ENCODE measurements at places on chromosomes 12 and 14. TPM values are rescaled to one million over a fixed set of nuclear protein-coding genes. Genes with fewer than 3 reads are reported as not detected.

DNA sequence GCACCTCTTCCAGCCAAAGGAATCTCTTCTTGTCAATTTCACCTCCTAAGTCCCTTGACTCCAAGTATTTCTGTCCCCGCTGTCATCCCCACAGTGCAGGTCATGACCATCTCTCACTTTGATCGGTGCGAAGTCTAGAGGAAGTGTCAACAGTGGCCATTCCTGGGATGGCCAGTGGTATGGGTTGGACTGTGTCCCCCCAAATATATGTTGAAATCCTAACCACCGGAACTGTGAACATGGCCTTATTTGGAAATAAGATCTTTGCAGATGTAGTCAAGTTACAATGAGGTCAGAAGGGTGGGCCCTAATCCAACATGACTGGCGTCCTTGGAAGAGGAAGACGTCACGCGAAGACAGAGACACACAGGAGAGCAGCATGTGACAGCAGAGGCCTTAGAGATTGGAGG is 155.9 kb upstream of the PRMT8 start:
- DNase-seq = no peak

DNA sequence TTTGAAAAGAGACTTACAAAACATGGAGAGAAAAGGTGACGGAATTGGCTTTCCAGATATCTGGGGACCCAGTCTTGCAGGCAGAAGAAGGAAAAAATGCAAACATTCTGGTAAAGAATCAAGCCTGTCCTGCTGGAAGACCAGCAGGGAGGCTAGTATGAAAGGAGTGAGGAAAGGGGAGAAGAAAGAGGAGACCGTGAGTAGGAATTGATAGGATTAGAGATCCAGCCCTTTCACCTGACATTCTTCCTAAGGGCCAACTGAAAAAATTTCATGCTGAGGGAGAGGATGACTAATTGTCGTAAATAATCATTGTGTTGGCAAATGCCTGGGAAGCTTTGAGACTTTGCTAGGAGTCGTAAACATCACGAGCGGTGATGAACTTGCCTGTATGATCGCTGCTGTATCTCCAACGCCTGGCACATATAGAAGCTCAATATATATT is 12.1 kb downstream of the BHLHE41 start:
- no peak for DNase-seq

The SDSL gene
- total RNA-seq = 0.41 TPM

- DNase-seq = no peak
Observed at GRCh38 chr14:75425446-75425845, 2.4 kb upstream of the JDP2 start.

GRCh38 chr12:68451261-68452077 is 119.3 kb upstream of the MDM1 start:
- DNase-seq = no peak

DNA sequence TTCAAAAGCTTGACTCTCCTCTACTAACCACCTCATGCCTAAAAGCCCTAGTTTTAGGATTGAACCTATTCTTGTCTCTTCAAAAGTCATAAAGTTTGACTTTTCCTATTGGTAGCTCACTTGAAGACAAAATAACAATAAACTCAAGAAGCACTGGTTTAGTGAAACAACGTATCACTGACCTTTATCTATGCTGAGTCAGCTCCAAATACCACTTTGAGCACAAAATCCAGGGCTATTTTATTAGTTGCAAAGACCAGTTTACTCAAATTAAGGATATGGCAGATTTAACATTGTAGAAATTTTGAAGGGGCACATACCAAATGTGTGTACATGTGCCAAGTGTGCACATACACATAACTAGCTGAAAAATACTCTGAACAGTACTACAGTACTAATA is 45.0 kb downstream of the PIK3C2G start:
- no peak for DNase-seq

The KRT77 gene
- total RNA-seq = not detected

GRCh38 chr12:106113446-106113823 is 25.3 kb downstream of the NUAK1 start:
- DNase-seq = no peak

GRCh38 chr14:81535396-81536164 is 1.9 kb upstream of the SEL1L start:
- no peak for DNase-seq

The KDM2B gene
- 147 TPM for total RNA-seq

The SOS2 gene
- 9.1 TPM for total RNA-seq

DNA sequence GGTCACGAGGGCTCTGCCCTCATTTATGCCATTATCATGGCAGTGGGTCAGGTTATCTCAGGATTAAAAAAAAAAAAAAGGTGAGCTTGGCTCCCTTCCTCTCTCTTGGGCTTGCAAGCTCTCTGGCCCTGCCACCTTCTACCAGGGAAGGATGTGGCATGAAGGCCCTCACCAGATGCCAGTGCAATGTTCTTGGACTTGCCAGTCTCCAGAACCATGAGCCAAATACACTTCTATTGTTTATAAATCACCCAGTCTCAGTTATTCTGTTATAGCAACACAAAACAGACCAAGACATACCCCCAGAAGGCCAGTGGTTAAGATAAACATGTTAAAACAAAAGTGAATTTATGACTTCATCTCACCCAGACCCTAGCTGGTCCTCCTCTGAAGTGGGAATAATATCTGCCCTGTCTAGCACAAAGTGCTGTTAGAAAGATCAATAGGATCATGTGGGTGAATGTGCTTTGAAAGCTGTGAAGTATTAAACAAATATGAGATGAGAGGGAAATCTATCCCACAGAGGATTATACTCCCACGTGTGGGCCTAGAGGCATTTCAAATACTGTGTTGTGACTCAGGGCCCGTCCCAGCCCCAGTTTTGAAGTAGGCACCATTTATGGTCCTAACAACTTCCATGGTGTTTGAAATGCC is 88.6 kb downstream of the NINJ2 start:
- DNase-seq = no peak

DNA sequence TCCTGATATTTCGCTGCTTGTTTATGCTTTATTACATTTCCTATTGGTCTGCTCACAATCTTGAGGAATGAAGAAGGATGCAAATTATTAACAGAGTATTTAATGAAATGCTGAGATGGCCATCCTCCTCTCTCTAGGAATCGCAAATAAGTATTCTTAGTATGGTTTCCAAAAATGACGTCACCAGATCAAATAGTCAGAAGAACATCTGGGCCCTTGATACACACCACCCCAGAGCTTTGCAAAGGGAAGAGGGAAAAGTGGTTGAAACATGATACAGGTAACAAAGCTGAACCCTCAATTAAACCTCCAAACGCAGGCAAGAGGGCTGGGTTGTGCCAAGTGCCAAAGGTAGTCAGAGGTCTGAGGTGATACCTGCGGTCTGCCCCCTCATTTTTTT is 107.3 kb downstream of the BCL11B start:
- DNase-seq = no peak

- no peak for DNase-seq
Observed at GRCh38 chr12:50186681-50187080, 19.5 kb upstream of the CERS5 start.

The RNASE3 gene
- total RNA-seq = not detected

The KRT83 gene
- not detected for total RNA-seq

- no peak for DNase-seq
Observed at GRCh38 chr14:40574780-40575179, 1031.9 kb upstream of the LRFN5 start.

The CD69 gene
- 0.42 TPM for total RNA-seq

The MANSC4 gene
- total RNA-seq = not detected

GRCh38 chr12:16573398-16574077 is 32.4 kb downstream of the LMO3 start:
- peak; percentile 18 for DNase-seq

DNA sequence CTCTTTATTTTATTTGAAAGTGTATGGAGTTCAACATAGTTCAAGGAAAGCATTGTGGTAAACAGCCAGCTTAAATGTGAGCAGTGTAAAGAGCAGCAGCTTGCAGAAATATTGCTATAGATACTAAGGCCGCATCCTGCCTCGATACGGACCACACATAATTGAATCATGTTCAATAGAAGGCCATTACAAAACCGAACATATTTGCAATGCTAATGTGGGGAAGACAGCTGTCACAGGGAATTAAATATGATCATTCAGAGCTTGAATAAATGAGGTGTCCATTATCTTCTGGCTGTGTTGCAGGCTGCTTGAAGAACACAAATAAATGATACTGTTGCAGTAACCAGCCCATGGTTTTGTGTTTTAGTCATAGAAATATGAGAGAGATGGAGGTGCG is 173.2 kb downstream of the BRMS1L start:
- no peak for DNase-seq

The ABCD2 gene
- 0.05 TPM for total RNA-seq

GRCh38 chr12:87599459-87599858 is 429.7 kb downstream of the C12orf50 start:
- no peak for DNase-seq

DNA sequence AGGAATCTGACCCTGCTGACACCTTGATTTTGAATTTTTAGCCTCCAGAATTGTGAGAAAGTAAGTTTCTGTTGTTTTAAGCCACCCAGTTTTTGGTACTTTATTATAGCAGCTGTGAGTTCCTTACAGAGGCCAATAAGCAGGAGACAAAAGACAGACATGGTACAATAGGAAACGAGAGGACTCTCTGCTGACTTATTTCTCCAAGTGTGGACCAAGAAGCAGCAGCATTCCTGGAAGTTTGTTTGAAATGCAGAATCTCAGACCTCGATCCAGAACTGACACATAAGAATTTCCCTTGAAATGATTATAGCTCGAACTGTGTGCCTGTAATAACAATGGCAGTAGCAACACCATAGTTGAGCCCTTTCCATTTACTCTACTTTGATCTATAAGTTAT is 31.9 kb upstream of the LUM start:
- DNase-seq = no peak

DNA sequence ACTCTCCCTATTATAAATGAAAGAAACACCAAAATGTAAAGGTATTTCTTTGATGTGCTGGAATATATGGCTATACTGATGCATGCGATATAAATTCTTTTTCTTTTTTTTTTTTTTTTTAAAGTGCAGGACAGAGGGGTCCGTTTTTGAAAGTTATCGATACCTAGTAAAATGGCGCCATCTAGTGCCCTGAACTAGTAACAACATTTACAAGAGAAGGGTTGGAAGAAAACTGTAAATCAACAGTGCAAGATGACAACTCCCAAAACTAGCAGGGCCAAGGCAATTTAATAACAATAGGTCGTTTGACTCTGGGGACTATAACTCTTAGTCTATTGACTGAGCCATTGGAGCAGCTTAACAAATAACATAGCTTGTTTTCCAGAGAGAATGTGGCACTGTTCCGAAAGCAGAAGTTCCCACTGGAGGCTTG is 137.7 kb downstream of the SPTSSA start:
- DNase-seq = no peak

The FKBP11 gene
- 54.7 TPM for total RNA-seq

The OTOGL gene
- 0.39 TPM for total RNA-seq

- no peak for DNase-seq
Observed at GRCh38 chr14:104657563-104658324, 31.7 kb upstream of the INF2 start.
